ENCODE measurements at places on chromosomes 16 and 17. TPM values are rescaled to one million over a fixed set of nuclear protein-coding genes. Genes with fewer than 3 reads are reported as not detected.

- DNase-seq, result no peak
These were observed 11.9 kb downstream of the PER1 start for GRCh38 chr17:8140065-8141029.

- DNase-seq, result no peak
These were observed 15.0 kb upstream of the RGS9 start for GRCh38 chr17:65121916-65122806.

The CTDNEP1 gene
- 157 TPM for total RNA-seq

GRCh38 chr16:57721356-57722209 lies 14.0 kb upstream of the KATNB1 start:
- DNase-seq, result no peak

DNA sequence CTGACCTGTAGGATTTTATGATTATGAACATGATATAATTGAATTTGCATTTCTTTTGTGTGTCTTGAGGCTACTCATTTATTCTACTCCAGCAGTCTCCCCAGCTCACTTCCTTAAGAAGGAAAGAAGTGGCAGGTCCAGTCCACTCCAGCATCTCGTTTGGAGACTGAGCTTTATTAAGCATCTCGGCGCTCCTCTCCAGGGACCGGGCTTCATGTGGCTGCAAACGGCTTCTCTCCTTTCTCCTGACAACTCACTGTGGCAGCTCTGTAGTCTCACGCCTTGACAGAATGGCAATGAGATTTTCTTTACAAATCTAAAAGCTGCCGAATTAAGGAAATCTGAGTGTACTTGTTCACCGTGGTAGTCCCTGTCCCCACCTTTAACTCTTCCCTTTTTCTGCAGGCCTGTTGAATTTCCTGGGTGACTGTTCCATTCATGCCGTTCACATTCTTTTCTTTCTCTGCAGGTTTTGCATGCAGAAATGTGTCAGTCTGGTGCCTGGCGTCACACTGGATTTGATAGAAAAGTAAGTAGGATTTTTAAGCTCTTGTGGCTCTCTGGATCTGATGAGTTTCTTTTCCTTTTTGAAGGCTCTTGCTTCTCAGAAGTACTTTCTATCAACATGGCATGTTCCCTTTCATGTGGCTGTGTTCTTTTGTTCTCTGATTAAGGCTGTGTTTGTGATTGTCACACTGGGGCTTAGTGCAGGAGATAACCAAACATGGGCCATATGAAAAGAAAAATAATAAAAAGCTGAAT lies 200.5 kb upstream of the CHMP6 start:
- DNase-seq, result no peak

- no peak for DNase-seq
These were observed 33.8 kb downstream of the CBFA2T3 start for GRCh38 chr16:88943131-88943664.

DNA sequence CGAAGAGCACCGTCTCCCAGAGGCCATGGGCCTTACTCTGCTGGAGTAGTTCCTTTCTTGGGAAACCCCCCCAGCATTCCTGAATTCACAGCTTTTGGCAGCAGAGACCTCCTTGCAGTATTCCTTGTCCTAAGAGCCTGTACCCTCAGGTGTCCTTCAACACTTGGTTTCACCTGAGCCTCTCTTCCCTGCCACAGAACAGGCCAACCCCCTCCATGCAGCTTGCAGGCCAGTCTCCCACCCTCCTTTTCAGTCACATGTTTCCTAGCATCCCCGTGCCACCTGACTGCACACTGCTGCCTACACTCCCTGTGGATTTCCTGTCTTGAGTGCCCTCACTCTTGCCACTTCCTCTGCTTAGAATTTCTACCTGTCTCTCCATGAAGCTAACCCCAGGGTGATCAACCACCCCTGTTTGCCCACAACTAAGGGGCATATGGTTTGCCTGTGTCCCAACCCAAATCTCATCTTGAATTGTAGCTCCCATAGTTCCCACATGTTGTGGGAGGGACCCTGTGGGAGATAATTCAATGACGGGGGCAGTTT lies 65.5 kb downstream of the DYNLRB2 start:
- no peak for DNase-seq

The MFSD11 gene
- total RNA-seq, result 28.5 TPM

- DNase-seq, result no peak
These were observed 27.4 kb upstream of the RCVRN start for GRCh38 chr17:9932491-9932890.

The TP53TG3B gene
- not detected for total RNA-seq

DNA sequence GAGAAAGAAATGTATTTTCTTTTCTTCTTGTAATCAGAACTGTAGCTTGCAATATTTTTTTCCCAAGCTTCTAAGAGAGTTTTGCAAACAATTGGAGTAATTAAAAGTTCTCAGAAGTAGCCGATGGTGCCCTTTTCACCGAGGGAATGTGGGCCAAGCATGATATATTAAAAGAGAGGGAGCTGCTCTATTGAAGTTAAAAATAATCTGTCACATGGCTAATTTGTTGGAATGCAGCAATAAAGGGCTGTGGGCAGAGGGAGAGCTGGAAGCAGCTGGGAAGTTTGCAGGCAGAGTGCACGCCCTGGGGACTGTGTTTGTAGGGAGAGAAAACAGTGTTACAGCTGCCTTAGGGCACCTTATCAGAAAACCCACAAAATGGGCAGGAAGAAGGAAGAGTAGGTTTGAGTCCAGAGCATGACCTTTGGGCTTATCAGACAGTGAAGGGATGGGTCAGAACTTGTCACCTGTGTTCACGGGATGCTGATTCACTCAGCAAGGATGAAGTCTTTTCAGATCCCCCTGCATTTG lies 18.5 kb upstream of the TERF2 start:
- no peak for DNase-seq

All from activated naive CD8-positive, alpha-beta T cell treated with anti-CD3 and anti-CD28 coated beads, Interleukin-2, amount 10 ng/mL, durations not matched to agents 7 days and 5 days (primary cell).